ENCODE measurements at places on chromosomes 4 and X.

DNA sequence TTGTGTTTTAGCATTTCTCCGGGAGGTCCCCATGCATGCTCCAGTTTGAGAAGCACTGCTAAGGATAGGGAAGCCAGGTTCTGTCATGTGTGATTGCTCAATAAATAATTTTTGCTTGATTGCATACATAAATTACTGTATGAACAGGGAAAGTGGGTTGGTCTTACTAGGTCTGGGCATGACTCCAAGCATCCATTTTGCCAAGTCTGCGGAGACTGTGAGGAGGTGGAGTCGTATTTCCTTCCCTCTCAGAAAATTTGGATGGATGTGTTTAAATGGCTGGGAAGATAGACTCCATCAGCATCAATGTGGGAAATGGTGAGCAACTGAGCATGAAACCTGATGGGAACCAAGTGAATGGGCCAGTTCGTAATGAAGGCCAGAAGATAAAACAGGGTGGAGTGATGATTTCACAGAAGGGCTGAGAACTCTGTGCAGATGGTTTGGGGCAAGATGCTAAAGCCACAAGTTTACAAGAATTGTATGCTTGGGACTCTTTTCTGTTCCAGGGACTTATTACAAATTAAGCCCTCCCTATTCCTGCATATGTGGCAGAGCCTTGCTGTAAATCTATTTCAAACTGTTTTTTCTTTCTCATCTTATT, 84.1 kb downstream of the NHS start:
- DNase-seq = no peak

GRCh38 chrX:146278381-146278780, 460.8 kb downstream of the SLITRK2 start:
- DNase-seq = no peak

- DNase-seq = no peak
These were observed 9.5 kb upstream of the PDLIM5 start for GRCh38 chr4:94442251-94442650.

DNA sequence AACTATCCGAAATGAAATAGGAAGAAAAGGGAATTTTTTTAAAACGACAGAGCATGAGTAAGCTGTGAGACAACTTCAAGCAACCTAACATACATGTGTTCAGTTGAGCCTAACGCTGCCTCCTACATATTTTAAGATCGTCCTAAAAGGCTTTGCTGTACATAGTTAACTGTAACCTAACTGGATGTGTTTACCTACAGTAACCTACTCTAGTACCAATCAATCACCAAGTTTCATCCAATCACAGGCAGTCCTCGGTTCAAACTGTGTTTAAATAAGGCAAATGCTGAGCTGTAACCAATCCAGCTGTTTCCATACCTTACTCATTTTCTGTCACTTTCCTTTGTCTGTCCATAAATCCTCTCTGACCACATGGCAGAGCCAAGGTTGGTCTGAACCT, 17.1 kb downstream of the RCHY1 start:
- no peak for DNase-seq

DNA sequence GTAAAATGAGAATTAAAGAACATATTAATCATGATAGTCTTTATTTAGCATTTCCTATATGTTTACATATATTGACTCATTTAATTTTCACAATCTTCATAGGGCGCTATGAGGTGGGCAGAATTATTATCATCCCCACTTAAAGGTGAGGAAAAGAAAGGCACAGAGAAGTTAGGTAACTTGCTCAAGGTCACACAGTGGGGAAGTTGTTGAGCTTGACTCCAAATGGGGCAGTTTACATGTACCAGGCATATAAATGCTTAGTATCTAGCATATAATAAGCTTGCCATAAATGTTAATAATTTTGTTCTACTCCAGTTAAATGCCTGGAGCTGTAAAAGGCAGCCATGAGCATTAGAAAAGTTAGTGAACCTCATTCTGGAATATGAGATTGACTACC, 1.5 kb downstream of the CMC4 start:
- no peak for DNase-seq

- no peak for DNase-seq
These were observed 152.5 kb upstream of the SPRY1 start for GRCh38 chr4:123244137-123244536.

DNA sequence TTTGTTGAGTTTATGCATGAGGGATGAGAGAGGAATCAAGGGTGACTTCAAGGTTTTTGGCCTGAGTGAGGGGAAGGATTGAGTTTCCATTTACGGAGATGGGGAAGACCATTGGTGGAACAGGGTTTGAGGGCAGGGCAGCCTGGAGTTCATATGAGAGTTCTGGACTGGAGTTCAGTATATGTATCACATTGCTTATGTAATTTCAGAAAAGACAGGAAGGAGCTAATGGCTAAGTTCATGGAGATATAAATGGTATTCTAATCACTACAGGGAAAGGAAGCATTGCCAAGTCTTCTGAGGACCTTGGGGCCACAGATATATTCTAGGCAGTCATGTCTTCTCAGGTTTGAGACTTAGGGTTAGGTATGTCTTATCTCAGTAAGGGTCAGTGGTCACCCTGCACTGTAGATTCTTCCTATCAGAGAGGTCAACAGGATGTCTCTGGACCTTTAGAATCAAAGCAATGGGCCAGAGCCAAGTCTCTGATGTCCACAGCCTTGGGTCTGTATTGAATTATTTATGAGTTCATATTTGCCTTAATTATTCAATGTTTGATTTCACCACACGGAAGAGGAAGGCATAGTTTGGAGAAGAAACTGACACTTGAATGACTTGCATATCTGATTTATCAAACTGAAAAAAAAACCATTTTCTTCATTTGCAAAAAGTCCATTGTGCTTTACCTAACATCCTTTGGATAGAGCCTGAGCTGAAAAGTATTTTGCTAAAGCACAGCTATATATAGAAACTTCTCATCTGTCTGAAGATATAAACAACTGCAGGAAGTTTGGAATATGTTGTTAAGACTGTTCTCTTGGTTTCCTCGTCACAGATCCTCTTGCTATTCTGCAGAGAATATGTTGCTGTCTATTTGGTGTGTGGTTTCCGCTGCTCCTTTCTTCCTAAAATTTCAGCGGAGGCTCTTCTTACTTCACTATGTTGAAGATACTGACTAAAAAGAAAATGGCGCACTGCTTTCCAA, 139.5 kb downstream of the PDGFRA start:
- DNase-seq = no peak

- no peak for DNase-seq
These were observed 2.6 kb downstream of the PLP1 start for GRCh38 chrX:103779141-103779789.

DNA sequence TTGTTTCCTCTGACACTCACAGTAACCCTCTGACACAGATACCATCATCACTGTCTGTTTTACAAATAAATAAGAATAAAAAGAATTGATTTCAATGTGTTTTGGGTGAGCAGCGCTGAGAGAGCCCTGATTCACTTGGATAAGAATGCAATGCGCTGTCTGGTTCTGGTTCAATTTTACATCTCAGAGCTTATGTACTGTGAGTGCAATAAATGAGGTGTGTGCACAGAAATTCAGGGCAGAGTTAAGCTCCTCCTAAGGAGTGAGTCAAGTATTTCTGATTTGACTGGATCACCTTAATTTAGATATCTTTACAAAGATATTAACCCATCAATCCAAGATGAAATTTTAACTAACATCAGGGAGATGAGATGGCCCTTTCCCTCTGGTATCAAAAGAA, 11.2 kb downstream of the FAM9C start:
- DNase-seq = no peak

DNA sequence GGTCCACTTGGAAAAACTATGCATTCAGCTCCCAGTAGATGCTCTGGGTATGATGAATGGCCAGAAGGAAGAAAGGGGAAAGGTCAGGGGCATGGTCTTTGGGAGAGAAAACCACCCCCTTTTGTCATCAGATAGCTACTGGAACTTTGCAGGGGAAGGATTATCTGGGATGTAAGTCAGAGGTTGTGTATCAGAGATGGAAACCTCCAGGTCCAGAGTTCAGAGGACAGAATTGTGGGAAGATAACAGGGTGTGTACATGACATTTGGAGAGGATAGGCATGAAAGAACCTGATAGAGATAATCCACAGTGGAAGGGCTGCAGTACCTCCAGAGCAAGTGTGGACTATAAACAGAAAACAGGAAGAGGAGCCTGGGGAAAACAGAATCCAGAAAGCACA, 262.7 kb downstream of the SPRY1 start:
- DNase-seq = no peak

DNA sequence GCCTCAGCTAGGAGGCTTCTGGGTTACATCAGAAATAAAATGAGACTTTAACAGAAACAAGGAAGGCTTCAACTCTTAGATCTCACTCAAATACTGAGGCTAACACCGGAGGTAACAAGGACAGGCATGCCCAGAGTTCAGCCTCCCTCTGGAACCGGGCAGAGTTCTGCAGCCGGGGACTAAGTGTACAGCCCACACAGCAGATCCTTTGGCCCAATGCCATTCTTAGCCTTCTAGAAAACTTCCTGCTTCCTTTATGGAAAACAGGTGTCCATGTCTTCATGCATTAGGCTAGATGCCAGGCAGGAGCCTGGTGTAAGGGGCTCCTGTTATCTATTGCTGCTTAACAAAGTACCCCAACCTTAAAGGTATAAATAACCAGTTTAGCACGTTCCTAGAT, 369.7 kb downstream of the BCOR start:
- no peak for DNase-seq

- no peak for DNase-seq
These were observed at the start of gene CCNQ for GRCh38 chrX:153598541-153599191. Gene CCNQ, minus strand, starts transcription at chrX:153599139. Its CDS starts 66 bp downstream, at chrX:153599073.

- DNase-seq = no peak
These were observed 66.1 kb downstream of the DNAAF6 start for GRCh38 chrX:107272431-107272921.

DNA sequence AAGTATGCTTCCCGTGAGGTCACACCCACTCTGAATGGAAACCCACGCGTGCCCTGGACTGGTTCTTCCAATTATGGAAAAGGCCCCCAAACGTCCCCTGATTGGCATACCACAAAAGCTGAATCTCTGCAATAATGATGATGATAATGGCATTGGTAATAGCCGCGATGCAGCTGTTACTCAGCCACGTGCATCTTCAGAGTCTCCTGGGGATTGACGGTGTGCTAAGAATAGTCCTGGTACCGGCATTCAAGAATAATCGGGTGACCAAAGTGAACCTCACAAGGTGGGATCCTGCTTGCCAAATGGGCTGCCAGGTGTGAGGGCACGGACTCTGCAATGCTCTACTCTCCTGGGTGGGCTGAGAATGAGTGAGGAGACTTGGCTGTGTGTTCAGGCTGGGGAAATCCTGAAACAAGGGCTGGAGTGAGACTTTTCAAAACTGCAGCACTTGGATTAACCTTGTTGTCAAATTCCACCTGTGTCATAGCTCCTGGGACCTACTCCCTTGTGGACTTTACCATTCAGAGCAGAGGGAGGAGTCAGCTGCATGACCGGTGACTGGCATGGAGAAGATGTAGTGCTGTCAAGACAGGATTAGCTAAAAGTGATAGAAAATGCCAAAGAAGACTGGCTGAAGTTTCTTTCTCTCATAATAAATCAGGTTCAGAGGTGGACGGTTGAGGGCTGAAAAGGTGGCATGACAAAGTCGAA, 615.4 kb downstream of the MID1IP1 start:
- no peak for DNase-seq

- no peak for DNase-seq
These were observed 255.8 kb upstream of the GPRIN3 start for GRCh38 chr4:89563431-89563830.

DNA sequence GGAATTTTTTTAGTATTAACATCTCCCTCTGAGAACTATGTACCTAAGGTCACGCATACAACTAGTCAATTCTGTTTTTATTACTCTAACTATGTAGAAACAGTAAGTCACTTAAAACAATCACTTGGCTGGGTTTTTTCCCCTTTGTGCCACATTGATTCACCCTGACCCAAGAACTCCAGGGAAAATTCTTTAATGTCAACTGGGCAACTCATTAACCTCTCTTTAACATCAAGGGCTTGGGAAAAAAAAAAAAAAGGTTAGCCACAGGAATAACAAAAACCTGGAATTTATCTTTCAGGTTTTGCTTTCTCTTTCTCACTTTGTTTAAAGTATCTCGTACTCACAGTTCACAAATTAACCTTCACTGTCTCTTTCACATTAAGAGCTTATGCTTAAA, 8.1 kb downstream of the RPL9 start:
- DNase-seq = no peak

- no peak for DNase-seq
These were observed 286.5 kb downstream of the STK32B start for GRCh38 chr4:5337731-5338130.

DNA sequence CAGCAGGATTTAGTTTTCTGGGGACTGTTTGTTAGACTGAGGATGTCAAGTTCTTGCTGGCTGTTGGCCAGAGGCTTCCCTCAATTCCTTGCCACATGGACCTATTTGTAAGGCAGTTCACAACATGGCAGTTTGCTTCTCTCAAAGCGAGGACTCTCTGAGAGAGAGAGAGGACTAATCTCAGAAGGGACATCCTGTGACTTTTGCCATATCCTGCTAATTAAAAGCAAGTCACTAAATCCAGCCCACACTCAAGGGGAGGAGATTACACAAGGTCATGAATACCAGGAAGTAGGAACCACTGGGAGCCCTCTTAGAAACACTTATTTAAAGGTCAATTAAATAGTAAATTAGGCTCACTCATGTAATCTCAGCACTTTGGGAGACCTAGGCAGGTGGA, 38.2 kb downstream of the PPP1R2C start:
- DNase-seq = no peak

GRCh38 chr4:155526452-155527169, 140.0 kb upstream of the GUCY1A1 start:
- no peak for DNase-seq

- DNase-seq = no peak
These were observed 556 bp upstream of the SLC25A43 start for GRCh38 chrX:119398587-119398973.

GRCh38 chr4:6044276-6044675, 26.0 kb upstream of the C4orf50 start:
- DNase-seq = no peak

Data from T follicular helper cell (primary cell).